ENCODE measurements at places on chromosomes 6 and 20.

DNA sequence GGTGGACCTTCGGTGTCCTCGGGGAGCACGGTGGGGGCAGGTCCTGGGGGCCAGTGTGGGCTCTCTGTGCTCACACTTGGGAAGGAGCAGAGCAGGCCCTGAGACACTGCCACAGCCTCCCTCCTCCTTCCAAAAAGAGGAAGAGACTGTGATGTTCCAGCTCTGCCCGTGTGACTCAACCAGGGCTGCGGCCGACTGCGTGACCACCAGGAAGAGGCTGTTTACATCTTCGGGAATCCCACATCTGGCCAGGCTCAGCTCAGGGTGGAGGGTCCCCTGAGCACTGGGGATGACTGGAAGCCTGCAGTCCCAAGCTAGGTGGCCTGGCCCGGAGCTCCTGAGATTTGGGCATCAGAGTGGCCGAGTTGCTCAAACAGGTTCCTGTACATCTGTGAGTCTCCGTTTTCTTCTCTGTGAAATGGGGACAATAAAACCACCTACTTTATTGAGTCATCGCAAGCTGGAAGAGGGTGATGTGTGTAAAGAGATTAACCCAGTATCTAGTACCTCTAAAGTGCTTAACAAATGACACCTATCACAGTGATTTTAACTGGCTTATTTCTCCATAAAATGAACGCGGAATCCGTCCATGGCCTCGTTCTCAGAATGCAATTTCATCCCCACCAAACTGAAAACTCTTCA lies 242.1 kb downstream of the DLL1 start:
- no peak for DNase-seq

DNA sequence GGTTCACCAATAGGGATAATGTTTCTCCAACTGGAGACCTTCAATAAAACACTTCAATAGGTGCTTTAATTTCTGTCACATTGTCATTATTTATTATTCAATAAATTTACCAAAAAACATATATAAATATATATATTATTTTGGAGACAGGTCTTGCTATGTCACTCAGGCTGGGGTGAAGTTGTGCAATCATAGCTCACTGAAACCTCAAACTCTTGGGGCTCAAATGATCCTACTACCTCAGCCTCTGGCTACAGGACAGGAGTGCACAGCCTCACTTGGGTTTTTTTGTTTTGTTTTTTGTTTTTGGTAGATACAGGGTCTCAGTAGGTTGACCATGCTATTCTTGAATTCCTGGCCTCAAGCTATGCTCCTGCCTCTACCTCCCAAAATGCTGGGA lies 9.9 kb downstream of the SMLR1 start:
- DNase-seq = no peak

GRCh38 chr6:25302151-25302550 lies 23.0 kb downstream of the CARMIL1 start:
- DNase-seq = no peak

DNA sequence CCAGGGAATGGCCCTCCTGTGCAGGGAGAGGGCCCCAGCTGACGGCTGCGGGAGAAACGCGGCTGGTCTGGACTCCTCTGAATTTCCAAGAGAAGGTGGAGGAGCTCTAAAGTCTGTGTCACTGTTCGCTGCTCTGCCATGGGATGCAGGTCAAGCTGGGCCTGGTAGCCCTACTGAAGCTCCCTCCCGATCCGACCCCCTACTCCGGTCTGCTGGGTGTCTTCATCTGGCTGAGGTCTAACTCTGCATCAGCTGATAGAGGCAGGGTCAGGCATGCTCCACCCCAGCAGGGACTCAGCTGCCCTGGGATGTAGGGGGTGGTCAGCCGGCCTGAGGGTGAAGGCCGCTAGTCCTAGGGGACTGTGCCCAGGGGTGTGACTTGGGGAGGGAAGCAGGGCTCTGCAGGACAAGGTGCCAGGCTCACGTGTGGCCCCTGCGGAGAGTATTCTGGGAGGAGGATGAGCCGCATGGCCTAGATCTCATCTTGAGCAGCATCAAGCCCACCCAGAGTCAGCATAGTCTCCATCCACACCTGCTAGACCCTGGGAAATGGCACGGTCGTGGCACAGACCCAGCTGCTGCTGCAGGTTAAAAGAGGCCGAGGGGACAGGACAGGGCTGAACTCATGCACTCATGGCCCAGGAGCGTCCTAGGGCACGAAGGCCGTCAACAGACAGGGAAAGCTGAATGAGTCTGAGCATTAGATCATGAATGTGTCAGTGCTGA lies 1.4 kb downstream of the CST3 start:
- no peak for DNase-seq

DNA sequence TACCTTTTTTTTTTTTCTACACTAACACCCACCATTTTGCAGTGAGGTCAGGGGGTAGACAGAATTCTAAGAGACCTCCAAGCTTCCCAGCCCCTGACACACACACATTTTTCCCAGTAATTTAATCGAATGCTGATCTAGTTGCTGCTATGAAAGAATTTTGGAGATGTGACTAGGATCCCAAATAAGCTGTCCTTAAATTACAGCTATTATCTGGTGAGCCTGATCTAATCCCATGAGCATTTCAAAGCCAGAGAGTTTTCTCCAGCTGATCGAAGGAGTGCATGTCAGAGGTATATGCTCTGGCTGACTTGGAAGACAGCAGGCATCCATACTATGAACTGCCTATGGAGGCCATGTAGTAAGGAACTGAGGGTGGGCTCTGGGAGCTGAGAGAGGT lies 503.8 kb upstream of the MARCKS start:
- no peak for DNase-seq

DNA sequence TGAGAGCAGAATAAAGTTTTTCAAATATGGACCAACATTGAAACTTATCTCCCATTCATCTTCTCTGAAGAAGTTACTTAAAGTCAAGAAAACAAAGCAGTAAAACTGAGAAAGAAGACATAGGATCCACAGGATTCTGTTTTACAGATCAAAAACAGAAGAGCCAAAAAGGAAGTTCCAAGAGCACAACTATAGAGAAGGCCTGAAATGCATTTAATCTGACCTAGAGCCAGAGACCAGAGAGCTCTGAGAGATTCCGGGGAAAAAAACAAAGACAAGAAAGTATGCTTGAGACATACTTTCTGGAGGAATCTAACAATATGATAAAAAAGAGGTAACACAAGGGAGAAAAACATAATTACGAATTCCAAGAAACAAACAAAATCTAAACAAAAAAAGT lies 26.1 kb downstream of the SRPK1 start:
- DNase-seq = no peak

DNA sequence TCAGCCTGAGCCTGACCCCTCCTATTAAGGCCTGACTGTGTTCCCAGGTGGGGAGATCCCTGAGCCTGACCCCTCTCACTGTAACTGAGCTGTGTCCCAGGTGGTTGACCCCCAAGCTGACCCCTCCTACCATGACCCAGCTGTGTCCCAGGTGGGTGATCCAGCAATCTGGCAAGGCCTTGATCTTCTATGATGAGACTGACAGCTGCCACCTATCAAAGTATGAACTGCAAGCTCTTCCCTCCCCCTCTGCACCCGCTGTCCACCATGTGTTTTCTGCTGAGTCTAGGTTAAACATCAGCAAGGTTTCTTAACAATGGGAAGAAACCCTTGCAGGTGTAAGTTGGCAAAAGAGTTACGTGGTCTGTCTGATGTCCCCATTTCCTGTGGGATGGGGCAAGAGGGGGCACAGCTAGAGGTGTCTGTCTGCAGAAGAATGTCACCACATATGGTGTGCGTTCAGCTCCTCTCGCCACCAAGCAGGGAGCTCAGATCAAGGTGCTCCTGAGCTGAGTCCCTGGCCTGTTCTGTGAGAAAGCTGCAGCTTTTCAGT lies 5.9 kb downstream of the PXDC1 start:
- DNase-seq = no peak

DNA sequence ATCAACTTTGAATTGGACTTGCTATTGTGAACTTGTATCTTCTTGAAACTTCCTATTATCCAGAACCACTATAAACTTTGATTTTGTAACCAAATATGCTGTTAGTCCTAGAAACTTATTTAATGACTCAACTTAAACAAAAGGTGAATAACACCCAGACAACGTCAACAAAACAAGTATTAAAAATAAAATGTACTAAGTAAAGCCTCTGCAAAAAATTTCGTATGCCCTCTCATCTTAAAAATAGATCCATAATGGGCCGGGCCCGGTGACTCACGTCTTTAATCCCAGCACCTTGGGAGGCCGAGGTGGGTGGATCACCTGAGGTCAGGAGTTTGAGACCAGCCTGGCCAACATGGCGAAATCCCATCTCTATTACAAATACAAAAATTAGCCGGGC lies 401.7 kb downstream of the ESR1 start:
- DNase-seq = no peak
